ENCODE measurements at places on chromosomes 11 and 22. TPM values are rescaled to one million over a fixed set of nuclear protein-coding genes. Genes with fewer than 3 reads are reported as not detected.

DNA sequence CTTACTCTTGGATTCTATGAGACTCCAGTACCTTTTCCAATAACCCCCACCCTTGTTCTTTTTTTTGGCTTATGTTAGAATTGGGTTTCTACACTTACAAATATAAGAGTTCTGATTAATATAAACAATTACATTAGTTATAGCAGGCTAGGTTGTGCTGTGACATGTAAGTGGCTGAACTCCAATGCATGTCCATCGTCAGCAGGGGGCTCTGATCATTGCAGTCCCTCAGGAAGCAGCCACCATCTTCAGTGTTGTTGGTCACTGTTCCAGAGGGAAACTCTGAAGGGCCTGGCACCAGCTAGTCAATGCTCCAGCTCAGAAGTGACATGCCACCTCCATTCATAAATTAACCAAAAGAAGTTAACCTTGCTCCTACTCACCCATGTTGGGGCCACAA, 5.6 kb downstream of the LIPT2 start:
- DNase-seq, result no peak

DNA sequence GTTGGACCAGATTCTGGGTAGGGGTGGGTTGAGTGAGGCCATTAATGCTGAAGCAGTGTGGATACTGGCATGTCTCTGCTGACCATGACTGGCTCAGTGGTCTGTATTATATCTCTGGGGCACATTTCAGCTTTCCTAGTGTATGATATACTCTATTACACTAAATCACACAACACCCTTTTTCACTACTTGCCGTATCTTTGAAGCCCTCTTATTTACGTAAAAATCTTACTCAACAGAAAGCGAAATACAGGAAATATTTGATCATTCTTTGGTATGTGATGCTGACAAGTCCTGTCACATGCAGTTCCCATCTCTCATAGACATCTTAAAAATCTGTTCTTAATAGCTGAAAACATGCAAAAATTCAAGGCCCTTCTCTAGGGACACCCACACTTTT, 40.3 kb downstream of the OR5B17 start:
- no peak for DNase-seq

DNA sequence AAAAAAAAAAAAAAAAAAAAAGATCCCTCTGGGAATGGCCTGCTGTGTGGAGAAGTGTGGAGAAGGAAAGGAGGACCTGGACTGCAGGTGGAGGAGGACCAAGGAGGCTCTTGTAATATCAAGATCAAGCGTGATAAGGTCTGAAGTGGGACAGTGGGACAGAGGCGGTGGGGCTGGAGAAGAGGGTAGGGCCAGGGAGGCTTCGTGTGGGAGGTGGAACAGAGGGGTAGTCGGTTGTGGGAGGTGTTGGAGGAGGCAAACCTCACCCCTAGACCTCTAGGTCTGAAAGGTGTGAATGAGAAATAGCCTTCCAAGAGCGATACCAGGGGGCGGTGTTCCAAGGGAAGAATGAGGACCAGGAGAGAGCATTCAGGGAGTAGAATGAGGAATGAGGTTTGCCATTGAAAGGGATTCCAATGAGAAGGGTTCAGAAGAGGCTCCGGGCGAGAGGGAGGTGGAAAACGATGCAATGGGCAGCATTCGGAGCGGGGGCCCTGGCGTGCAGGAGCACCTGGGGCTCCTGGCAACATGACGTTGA, 44.2 kb downstream of the MCHR1 start:
- no peak for DNase-seq

Gene CREB3L1
- total RNA-seq, result 11.1 TPM

Gene DDI1
- total RNA-seq, result not detected

All from tongue (tissue), 3 donors.